Fibroblast of lung (primary cell): ENCODE measurements at places on chromosomes 5 and 9. TPM values are rescaled to one million over a fixed set of nuclear protein-coding genes. Genes with fewer than 3 reads are reported as not detected.

DNA sequence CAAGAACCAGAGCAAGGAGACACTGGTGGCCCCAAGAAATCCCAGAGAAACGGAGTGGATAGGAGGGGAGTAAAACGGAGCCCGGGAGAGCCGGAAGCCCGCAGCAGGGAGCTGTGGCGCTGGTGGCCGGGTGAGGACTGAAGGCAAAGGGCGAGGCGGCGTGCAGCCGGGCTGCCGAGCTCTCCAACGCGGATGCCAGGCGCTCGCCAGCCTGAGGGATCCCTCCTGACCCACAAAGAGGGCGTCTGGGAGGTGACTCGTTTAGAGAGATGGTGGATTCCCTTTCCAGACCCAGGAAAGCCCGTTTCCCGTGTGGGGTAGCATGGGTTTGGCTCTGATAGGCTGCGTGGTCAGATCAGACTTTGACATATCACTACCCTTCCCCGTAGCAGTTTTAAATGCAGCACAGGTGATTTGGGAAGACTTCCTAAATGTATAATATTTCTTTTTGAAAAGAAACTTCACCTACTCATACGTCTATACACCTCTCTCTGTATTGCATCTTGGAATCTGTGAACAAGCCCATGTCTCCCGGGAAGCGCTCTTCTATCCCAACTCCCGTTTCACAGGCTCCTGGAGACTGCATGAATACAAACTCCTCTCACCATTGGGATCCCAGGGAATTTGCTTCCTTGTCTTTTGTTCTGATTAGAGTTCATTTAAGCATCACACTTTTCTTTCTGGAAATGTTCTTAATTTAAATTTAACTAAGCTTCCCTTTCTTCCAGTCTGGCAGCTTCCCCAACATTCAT is 158.1 kb downstream of the C9orf152 start:
- peak; percentile 36 for DNase-seq

The WDR31 gene
- 3.1 and 4.0 TPM in 2 replicates for total RNA-seq

- no peak for DNase-seq
Observed at GRCh38 chr5:127101533-127101932, 28.2 kb upstream of the C5orf63 start.

GRCh38 chr5:30765227-30765626 is 428.3 kb upstream of the CDH6 start:
- DNase-seq: peak; percentile 81

The RORB gene
- total RNA-seq: 2.1 and 4.3 TPM in 2 replicates

The ZNF454 gene
- total RNA-seq: 3.1 and 3.3 TPM in 2 replicates

GRCh38 chr5:41869724-41870626 is at the start of gene OXCT1:
TSS of gene OXCT1 (minus strand) at chr5:41870425. CDS start at chr5:41870358, 67 bp downstream.
- DNase-seq: peak; percentile 80

GRCh38 chr9:25935188-25935587 is 256.9 kb upstream of the TUSC1 start:
- peak; percentile 0 for DNase-seq

GRCh38 chr9:88527618-88528017 is 7.4 kb upstream of the NXNL2 start:
- no peak for DNase-seq

DNA sequence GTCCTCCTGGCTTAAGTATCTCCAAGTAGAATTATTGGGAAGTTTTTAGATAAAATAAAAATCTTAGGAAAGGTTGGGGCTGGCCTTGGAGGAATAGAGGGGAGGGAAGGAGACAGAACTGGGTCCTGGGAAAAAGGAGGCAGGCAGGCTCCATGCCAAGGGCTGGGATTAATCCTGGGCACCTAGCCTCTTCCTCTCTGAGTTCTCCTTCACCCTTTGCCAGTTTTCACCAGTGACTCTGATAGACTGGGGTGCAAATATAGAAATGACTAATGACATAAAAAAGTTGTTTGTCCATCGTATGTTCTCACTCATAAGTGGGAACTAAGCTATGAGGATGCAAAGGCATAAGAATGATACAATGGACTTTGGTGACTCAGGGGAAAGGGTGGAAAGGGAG is 81.9 kb downstream of the RMI1 start:
- no peak for DNase-seq

- no peak for DNase-seq
Observed at GRCh38 chr5:58484505-58484904, 6.7 kb upstream of the GAPT start.

DNA sequence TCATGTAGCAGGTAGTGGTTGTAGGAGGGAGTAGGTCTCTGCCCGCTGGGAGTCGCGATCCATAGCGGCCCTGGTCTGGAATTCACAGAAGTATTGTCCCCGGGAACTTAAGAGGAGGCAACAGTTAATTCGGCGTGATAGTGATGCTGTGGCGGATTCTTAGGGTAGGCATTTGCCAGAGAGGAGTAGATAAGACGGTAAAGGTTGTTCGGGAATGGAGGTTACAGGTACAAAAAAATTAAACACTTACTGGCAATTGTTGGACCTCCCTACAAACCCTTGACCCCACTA is 679 bp downstream of the SMC5 start:
- DNase-seq: no peak

DNA sequence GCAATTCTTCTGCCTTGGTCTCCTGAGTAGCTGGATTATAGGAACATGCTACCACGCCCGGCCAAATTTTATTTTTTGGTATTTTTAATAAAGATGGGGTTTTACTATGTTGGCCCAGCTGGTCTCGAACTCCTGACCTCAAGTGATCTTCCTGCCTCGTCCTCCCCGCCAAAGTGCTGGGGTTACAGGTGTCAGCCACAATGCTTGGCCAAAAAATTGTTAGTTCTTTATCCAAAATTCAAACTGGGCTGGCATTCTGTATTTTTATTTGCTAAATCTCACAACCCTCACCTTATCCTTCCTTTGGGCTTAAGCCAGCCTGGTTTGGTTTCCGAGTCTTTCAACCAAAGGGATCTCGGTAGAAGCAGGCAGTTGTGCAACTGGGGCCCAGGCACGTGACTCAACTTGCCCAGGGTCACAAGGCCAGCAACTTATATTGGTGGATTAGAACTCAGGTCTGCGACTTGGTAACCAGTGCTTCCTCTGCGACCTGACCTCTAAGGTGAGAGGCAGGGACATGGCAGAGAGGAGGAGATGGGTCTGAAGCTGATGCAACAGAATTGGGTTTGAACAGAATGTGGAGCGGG is 26.5 kb upstream of the BOD1 start:
- no peak for DNase-seq

GRCh38 chr5:114912189-114912920 is 257.4 kb downstream of the TRIM36 start:
- no peak for DNase-seq
